ENCODE measurements at places on chromosomes 4 and X.

GRCh38 chrX:34631479-34632220 is 25.4 kb downstream of the TMEM47 start:
- no peak for DNase-seq

- no peak for DNase-seq
These were observed 68.2 kb downstream of the AGTR2 start for GRCh38 chrX:116238567-116239255.

- DNase-seq, result no peak
These were observed 2.5 kb downstream of the GALNT7 start for GRCh38 chr4:173171098-173171497.

DNA sequence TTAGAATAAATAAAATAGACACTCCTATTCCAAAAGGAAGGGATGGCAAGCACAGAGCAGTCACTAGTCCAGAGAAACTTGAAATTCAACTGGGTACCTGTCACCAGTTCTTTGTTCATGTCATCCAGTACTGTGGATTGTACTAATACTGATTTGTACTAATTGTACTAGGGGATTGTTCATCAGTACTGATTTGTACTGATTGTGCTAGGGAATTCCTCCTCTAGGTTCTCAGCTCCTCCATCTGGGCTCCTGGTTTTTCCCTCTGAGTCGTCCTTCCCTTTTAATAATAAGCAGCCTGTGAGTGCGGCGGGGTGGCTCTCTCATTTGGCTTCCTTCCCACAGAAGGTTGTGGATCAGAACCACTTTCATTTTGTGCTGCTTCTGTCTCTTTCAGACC is 31.0 kb upstream of the SOD3 start:
- no peak for DNase-seq

- DNase-seq, result no peak
These were observed 56.0 kb upstream of the HAND2 start for GRCh38 chr4:173585876-173586572.

DNA sequence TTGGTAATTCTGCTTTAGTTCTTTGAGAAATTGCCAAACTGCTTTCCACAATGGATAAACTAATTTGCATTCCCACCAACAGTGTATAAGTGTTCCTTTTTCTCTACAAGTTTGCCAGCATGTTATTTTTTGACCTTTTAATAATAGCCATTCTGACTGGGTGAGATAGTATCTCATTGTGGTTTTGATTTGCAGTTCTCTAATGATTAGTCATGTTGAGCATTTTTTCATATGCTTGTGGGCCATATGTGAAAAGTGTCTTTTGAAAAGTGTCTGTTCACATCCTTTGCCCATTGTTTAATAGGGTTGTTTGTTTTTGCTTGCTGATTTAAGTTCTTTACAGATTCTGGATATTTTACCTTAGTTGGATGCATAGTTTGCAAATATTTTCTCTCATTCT is 25.9 kb downstream of the ENPEP start:
- DNase-seq, result no peak

GRCh38 chrX:45056428-45057145 is 144.1 kb downstream of the DIPK2B start:
- no peak for DNase-seq

- DNase-seq, result no peak
These were observed 184.6 kb upstream of the KIT start for GRCh38 chr4:54473077-54473545.

DNA sequence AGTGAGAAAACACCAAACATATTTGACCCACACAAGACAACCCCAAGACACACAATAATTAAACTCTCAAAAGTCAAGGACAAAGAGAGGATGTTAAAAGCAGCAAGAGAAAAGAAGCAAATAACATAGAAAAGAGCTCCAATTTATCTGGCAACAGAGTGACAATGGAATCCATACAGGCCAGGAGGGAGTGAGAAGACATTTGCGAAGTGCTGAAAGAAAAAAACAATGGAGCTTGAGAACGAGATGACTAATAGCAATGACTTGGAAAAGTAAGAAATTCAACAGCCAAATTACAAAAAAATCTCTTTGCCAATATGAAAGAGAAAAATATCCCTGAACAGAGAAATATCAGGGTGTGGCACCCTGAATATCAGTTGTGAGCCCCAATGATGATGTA is 61.6 kb downstream of the MAD2L1 start:
- no peak for DNase-seq

GRCh38 chr4:173301518-173302201 is 32.5 kb downstream of the HMGB2 start:
- DNase-seq, result no peak

GRCh38 chrX:45758738-45759397 is 558.2 kb upstream of the DIPK2B start:
- no peak for DNase-seq

- DNase-seq, result no peak
These were observed 27.9 kb upstream of the HERC6 start for GRCh38 chr4:88350786-88351185.

GRCh38 chrX:130176942-130177341 is 5.2 kb downstream of the RAB33A start:
- no peak for DNase-seq

- no peak for DNase-seq
These were observed 206.3 kb upstream of the ANXA3 start for GRCh38 chr4:78345237-78345636.

DNA sequence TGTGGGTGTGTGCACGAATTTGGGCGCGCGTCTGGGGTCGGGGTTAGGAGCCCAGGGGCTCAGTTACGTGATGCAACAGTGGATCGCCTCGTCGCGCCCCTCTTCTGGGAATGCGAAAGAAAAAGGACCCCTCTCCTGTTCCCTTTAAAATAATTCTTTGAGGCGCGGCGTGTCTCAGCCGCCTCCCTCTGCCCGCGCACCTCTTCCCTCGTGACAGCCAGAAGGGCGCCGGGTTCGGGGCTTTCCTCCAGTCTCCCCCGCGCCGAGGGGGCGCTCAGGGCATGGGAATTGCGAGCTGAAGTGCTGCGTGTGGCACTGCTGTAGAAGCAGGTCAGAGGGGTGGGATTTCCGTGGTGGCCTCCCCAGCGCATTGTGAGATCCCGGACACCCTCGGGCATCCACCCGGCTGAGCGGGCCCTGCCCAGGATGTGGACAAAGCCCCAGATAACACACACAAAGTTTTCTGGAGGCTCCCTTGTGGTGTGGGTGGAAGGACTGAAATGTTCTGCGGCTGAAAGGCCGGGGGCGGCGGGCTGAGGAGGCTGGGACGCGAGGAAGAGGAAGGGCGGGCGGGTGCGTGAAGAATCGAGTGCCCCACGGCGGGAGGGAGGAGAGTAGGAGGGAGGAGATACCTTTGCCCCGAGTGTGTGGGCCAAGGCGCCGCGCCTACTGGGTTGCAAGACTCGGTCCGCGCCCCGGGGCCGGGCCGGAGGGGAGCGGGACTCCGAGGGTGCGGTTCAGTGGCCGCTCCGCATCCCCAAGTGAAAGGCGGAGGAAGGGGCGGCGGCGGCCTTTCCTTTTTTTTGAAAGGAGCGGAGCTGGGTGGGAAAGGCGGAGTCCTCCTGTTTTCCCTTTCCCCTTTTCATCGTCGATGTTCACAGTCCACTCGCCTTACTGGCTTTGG is 752 bp downstream of the SEPTIN11 start:
- DNase-seq, result peak; percentile 58

DNA sequence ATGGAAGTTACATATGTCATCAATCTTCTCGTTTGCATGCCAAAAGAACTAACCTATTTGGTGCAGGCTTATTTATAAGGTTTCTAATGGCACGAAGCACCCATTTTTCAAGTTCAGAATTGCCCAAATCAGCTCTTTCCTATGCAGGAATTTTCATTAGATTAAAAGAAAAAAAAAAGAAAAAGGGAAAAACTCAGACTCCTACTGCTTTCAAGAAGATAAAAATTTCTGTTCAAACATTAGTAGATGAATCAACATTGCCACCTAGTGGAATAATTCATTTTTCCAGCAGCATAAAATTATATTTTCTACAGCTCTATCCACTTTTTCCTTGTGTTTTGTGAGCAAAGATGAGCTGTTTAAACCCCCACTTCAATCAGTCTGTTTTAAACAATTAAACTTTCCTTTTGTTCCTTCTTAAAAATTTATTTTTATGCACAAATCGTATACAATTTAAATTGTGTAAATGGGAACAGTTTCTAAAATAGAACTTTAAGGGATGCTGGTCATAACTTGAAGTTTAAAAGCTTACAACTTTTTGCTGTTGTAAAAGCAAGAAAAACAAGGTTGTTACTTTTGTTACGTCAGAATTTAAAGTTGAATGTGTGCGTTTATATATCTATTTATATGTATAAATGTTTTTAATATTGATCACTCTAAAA is 309.9 kb downstream of the ARAP2 start:
- DNase-seq, result no peak

- no peak for DNase-seq
These were observed 130.0 kb downstream of the ZAR1 start for GRCh38 chr4:48620093-48620492.

DNA sequence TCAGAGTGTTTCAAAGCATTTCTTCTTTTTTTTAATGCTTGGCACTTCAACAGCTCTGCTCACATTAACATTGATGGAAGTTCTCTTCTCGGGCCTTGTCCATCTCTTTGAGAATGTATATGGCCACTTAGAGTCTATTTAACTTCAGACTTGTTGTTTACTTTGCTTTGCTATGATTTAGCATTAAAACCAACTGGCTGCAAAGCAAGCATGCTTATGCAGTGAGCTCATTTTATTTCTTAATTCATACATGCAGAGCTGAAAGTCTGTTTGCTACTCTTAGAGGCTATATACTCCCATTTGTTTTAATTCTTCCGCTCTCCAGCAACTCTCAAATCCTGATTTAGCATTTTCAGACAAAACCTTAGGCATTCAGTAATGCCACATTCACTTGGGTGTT is 107.6 kb upstream of the PACRGL start:
- no peak for DNase-seq

Data from tibial artery (tissue), 4 donors.